ENCODE measurements at places on chromosomes 16 and 17.

DNA sequence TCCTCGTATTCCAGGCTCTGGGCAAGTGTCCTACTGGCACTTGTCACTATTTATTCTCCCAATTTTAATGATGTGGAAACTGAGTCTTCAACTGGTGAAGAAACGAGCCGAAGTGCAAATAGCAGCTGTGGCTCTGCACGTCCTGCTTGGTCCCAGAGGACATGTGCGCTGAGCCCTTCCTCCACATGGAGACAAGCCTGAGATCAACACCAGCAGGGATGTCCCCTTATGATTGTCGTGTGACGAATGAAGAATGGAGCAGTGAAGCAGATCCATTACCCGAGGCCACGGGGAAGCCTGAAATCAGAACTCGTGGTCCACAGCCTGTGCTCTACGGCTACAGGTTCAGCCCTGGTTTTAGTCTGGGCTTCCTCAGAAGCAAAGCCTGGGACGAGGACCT is 61.0 kb downstream of the FOXL1 start:
- DNase-seq, result no peak

GRCh38 chr16:47045023-47045422 is 71.5 kb upstream of the DNAJA2 start:
- DNase-seq, result no peak

DNA sequence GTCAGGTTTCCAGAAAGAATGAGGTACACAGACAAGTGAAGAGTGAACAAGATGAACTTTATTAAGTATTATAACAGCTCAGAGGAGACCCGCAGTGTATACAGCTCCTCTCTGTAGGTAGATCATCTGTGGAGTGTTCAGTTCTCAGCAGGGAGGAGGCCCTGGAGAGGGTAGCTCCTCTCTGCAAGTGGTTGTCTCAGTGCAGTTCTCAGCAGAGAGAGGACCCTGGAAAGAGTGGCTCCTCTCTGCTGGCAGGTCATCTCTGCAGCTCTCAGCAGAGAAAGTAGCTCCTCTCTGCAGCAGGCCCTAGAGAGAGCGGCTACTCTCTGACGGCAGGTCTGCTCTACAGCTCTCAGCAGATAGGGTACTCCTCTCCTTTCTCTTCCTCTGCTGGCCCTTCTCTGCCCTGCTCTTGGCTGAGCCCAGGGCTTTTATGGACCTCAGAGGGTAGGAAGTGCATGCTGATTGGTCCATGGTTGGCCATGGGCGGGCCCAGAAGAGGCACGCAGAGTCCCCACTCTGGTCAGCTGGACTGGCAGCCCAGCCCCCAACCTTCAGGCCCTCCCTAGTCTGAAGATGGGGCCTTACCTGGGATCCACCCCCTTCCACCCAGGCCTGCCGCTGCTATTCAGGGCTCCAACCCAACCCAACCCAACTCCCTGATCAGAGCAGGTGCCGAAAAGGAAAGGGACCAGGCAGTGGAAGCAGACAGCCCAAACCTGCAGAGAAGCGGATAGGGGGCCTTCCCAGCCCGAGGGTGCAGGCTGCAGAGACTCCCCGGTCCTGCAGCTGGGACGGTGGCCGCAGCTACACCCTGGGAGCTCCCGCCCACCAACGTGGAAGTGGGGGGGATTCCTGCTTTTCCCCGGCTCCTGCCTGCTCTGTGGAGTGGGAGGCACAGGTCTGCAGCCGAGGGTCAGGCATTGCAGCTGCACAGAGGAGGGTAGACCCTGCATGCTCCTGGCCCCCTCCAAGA is 18.5 kb upstream of the DNAJA2 start:
- no peak for DNase-seq

DNA sequence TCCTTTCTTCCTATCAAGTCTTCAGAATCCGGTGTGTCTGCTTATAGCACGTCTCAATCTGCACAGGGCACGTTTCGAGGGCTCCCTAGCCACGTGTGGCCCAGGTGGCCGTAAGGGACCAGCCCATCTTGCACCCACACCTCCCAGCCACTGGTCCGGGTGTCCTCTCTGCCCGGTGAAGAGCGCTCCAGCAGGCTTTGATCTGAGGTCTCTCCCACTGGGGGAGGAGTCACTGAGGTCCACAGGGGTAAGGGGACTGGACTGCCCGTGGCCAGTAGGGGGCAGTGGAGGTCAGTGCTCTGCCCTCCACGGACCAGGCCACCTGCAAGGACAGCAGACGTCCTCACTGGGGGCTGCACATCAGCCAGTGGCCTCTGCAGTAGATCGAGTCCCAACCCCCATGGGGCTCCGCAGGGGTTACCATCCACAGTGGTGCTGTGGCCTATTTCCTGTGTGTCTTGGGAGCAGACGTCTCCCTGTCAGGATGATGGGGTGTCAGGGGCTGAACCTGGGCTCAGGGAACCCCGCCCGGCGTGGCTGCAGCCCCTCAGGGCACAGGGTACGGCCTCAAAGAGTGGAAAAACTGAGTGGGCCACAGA is 204.1 kb upstream of the CIBAR2 start:
- DNase-seq, result peak; percentile 89

DNA sequence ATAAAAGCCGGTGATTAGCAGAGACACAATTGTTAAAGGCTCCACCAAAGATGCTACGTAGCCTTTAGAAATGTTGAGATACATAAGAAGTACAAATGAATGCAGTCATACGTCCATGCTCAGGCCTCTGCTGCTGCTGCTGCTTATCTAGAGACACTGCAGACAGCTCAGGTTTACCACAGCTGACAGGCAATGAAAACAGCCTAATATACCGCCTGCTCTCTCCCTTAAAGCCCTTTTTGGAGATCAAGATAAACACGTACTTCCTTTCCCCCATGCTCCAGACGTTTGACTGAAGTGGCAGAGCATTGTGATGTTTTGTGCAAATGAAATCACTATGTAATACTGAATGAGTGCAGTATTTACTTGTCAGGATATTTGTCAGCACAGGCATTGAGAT is 185.3 kb downstream of the AATF start:
- DNase-seq, result no peak

DNA sequence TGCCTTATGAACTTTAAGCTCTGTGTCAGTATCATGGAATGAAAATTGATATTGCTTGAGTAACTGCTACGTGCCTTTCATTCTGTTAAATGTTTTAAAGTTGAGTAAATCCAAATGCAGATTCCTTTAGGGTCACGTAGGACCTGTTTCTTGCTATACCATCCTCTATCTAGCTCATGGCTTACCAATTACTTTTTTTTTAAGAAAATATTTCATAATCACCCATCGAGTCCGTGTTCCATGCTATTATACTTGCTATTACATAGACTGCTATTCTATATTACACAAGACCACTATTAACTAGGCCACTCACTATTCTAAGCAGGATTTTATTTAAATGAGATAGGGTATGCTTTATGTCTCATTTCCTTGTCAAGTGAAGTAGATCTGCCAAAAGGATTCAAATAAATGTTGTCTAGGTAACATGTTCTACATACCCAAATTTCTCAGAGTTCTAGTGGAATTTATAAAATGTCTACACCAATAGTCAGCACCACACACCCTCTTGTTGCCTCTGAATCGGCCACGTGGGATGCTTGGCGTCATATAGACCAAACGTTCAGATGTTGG is 11.9 kb downstream of the ANKFN1 start:
- no peak for DNase-seq

DNA sequence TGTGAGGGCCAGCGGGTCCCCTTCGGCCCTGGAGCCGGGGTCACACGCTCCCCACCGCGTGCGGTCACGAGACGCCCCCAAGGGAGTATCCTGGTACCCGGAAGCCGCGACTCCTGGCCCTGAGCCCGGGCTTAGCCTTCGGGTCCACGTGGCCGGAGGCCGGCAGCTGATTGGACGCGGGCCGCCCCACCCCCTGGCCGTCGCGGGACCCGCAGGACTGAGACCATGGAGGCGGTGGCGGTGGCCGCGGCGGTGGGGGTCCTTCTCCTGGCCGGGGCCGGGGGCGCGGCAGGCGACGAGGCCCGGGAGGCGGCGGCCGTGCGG is at the start of gene NAGLU:
Gene NAGLU, plus strand, starts transcription at position 194 of the 324 bp plus-strand sequence. Its CDS starts 32 bp downstream, at position 226.
- DNase-seq, result peak; percentile 83

GRCh38 chr17:5078106-5079028 is at the start of gene ZFP3:
Gene ZFP3, plus strand, starts transcription at chr17:5078467. Its CDS starts 13,038 bp downstream, at chr17:5091505.
- no peak for DNase-seq

GRCh38 chr17:82782657-82783207 is 30.9 kb downstream of the TBCD start:
- peak; percentile 91 for DNase-seq

All from CMK (cell line).